ENCODE measurements at places on chromosomes 1 and 21.

DNA sequence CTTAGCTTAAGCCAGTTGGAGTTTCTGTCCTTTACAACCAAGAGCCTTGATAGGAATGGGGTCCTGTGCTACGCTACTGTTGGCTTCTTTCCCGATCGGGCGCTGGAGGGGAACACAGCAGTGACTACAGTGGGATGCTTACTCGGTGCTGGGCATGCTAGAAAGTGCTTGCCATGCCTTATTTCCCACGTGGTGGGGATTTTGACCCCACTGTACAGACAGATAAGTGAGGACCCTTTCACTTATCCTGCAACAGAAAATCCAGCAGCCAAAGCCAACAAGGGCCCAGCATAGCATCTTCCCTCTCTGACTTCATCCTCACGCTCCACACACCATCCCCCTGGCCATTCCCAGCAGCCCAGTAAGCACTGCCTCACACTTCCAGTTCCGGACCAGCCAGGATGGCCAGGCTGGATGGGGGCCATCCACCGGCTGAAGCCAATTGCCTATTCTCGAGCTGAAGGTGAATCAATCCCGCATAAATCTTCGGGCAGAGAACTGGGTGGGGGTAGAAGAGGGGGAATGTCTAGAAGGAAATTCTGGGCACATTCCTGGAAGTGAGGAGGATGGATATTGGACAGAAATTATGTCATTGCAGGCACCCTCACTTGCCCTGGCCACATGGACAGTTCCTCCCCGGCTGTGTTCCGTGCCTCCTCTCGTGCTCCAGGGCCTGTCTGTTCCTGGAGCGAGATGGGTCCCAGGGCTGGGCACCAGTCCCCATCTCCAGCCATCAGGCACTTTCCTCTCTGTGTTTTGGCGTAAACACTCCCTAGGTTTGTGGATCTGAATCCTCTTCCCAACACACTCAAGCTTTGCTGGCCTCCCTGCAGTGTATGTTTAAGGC lies 2.0 kb upstream of the ABCG1 start:
- DNase-seq, result no peak

GRCh38 chr1:62682531-62682930 lies 5.7 kb downstream of the DOCK7 start:
- DNase-seq, result no peak

GRCh38 chr1:230495076-230495475 lies 68.9 kb upstream of the PGBD5 start:
- no peak for DNase-seq

GRCh38 chr1:179287946-179288345 lies 5.7 kb upstream of the SOAT1 start:
- no peak for DNase-seq

DNA sequence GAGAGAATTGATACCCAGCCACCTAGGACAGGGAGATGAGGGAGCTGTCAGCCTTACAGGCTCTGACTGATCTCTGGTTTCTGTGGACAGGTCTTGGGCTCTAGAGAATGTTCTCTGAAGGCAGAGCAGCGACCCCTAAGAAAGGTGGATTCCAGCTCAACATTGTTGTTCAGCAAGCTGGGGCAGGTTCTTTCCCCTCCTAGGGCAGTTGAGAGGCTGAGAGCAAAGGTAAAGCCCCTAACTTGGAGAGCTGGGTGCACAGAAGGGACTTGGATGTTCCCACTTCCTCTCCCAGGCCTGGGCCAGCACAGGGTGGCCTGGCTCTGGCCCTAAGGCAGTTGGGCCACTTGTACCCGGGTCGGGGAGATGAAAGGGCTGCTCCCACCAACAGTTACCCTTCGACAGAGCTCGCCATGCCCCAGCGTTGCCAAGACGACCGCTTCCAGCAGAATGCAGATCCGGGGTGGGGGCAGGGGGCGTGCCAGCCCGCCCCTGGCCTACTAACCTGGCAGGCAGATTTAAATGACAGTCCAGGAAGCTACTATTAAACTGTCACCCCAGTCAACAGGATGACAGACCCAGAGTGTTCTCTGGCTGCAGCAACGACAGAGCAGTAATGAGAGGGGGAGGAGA lies 31.6 kb downstream of the LRP8 start:
- DNase-seq, result no peak

GRCh38 chr1:22323141-22323845 lies 128.4 kb upstream of the ZBTB40 start:
- no peak for DNase-seq

- no peak for DNase-seq
These were observed 106.6 kb upstream of the BARHL2 start for GRCh38 chr1:90823686-90824085.

DNA sequence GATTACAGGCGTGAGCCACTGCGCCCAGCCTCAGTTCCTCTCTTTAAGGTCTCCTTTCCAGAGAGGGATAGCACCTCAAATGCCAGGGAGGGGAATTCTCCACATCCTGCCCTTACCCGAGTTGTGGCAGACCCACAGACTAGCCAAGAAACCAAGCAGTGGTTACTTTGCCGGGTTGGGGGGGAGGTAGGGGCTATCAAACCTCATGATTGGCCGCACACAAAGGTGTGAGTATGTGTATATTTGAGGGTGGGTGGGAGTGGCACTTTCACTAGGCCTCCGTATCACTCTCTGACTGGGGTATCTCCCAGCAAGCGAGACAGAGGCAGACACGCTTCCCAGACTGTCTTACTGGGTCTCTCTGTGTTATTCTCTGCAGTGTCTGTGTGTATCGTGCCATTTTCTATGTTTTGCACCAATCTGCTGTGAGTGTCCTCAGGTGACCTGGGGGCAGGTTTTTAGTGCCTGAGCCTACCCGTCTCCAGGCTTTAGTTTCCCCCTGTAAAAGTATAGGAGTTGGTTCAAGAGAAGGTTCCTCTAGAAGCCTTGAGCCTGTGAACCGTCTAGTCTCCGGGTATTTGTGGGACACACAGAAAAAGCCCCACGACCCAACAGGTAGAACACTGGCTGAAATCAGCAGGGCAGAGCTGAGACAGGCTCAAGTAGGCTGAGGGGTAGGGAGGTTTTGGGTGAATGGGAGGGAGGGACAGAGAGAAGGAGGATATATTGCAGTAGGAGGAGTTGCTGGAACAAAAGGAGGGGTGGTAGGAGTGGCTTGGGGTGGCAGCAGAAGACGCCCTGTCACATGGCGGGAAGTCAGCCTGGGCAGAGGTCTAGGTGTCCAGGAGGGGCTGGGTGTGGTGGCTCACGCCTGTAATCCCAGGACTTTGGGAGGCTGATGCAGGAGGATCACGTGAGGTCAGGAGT lies 10.3 kb downstream of the LMNA start:
- no peak for DNase-seq

GRCh38 chr21:16945580-16945979 lies 567.3 kb upstream of the CXADR start:
- no peak for DNase-seq

GRCh38 chr1:51190961-51191360 lies 45.1 kb upstream of the RNF11 start:
- DNase-seq, result no peak

DNA sequence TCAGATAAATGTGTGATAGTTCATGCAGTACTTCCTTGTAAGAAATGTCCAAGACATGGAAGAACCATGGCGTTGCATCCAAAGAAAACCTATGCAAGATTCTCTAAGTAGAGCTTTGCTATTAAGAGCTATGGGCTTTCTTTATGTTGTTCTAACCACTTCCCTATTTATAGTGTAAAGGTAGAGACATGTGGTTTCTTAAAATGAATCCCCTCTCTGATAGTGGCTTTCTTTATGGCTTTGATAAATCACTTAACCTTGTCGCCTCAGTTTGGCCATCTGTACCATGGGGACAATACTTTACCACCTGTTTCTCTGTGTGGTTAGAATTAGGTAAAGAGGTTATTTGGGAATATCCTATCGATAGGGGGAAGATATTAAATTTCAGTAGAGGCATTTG lies 305.5 kb downstream of the NFIA start:
- DNase-seq, result no peak

GRCh38 chr1:179760521-179760920 lies 17.4 kb downstream of the FAM163A start:
- no peak for DNase-seq

DNA sequence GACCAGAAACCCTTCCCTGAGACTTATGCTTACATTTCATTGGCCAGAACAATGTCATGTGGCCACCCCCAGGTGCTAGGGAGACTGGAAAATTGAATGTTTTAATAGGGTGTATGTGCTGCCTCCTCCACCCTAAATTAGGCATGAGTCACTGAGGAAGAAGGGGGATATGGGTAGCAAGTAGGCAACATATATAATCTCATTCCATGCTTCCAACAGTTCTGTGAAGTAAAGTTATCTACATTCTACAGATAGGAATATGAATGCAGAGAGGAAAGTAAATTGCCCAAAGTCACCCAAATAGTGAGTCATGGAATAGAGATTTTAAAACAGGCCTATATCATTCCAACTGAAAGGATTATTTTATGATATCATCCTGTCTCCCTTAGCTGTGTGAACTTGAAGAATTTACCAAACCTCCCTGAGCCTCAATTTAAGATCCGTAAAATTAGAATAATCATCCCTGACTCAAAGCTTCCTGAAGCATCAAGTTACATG lies 168.6 kb upstream of the FGGY start:
- DNase-seq, result no peak

GRCh38 chr1:16237343-16237830 lies 404 bp upstream of the CPLANE2 start:
- DNase-seq, result no peak
